ENCODE measurements at places on chromosomes 16 and 17.

- no peak for DNase-seq
These were observed 30.9 kb downstream of the SERPINF1 start for GRCh38 chr17:1792495-1793446.

- no peak for DNase-seq
These were observed 7.0 kb downstream of the INPP5K start for GRCh38 chr17:1509290-1509881.

DNA sequence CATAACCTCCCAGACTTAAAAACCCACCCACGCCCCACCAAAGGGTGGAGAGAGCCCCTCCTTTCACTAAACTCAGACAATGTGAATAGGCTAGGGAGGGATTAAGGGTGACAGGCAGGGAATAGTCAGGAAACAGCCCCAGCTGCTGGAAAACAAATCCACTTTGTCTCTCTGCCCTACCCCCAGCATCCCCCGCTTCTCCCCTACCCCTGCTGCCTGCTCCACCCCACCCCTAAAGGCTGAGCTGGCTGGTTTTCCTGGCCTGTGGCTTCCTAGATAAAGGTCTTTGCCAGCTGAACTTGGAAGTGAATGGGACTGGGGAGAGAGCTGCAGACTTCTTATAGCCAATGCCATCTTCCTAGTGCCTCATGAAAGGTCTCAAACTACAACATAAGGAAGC lies 15.0 kb downstream of the CAVIN1 start:
- DNase-seq = no peak

- DNase-seq = peak; percentile 30
These were observed 141.2 kb downstream of the SEC14L1 start for GRCh38 chr17:77281904-77282367.

Measured in thyroid gland (tissue), 4 donors.